ENCODE measurements at places on chromosomes 11 and 22.

GRCh38 chr11:123603666-123604065 lies 50.8 kb downstream of the SCN3B start:
- no peak for DNase-seq

DNA sequence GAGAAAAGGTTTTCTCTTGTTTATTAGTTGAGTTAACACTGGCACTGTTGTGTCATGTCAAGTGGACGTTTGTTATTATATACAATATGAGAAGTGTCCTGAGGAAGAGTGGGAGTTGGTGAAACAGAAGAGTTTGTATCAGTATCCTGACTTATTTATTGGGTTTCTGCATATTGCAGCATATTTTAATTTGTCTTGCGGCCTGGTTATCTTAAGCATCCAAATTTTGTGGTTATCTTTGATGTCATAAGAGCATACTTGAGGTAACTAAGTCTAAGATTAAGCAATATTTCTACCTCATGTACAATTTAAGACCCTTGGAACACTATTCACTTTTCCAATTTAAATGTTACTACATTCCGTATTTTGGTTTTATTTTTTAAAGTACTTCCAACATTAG lies 103.5 kb downstream of the DDX10 start:
- no peak for DNase-seq

DNA sequence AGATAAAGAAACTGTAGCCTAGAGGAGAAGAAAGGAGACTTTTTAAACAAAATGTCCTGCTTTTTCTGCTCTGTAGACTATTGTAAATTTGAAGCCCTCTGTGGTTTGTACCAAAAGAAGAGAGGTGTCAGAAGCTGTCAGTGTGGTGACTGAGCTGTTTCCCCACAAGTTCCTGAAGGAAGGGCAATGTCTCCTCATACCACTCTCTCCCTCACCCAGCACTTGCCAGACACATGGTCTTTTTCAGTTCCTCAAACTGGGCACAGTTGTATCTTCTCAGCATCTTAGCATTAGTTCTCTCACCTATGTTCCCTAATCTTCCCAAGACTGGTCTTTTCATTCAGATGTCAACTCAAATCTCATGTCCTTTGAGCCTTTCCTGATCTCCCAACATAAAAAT lies 4.3 kb downstream of the BCO2 start:
- DNase-seq = no peak

- DNase-seq = no peak
Measured at GRCh38 chr11:78228467-78228866, 39.7 kb downstream of the USP35 start.

DNA sequence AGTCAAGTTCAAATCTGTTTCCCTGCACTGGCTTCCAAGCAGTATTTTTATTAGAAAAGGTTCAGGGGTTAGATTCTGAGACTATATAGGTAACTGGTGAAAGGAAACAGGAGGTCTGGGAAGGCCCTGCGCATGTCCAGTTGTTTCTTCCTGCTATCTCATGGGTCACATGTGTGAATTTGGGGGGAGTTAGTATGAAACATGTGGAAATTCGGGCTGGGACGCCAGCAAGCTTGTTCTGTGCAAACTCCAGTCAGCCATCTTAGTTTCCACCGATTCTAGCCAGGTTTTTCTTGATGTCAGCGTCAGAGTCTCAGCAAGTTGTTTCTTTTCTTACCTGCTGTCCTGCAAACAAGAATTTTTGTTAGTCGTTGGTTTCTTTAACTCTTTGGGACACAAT lies 46.8 kb downstream of the NNMT start:
- no peak for DNase-seq

- peak; percentile 87 for DNase-seq
Measured at GRCh38 chr11:75547617-75548058, 14.4 kb upstream of the SERPINH1 start.

- DNase-seq = peak; percentile 92
Measured at GRCh38 chr22:42649246-42650099, at the start of gene CYB5R3. TSS of gene CYB5R3 (minus strand) at chr22:42649392. CDS start at chr22:42649315, 77 bp downstream.
